ENCODE measurements at places on chromosomes 5 and 9.

DNA sequence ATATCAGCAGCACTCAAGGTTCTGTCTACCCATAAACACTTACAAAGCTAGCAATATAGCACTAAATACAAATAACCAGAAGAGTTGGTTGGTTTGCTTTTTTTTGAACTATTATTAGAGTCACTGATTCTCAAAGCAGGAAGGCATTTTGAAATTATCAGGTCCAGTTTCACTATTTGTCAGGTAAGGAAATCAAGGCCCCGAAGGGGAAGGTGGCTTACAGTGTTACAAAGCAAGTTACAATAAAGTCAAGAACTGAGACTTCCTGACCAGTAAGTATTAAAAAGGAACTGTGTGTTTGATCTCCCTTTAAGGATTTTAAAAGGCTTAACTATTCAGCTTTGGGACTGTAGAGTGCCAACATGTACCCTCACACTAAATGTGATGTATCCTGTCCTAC, 10.8 kb downstream of the C5orf15 start:
- no peak for DNase-seq

DNA sequence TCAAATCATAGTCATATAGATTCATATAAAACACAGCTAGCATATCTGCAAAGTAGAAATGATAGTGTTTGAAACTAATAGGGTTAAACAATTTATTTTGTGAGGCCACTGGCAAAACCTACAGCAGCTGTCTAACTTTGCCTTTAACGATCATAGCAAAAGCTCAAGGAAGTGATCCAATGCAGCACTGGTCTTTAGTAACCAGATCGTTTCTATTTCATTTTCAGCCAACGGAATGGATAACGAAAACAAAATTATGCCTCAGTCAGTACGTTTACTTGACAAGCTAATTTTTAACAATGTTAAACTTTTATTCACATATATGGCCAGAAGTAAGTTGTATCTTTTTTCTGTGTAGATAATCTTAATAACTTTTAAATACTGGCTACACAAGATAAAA, 17.7 kb downstream of the MLLT3 start:
- DNase-seq: no peak

- no peak for DNase-seq
These were observed 8.3 kb downstream of the TMEM250 start for GRCh38 chr9:136110082-136111061.

- DNase-seq: no peak
These were observed 35.2 kb downstream of the RAI14 start for GRCh38 chr5:34691326-34691725.

DNA sequence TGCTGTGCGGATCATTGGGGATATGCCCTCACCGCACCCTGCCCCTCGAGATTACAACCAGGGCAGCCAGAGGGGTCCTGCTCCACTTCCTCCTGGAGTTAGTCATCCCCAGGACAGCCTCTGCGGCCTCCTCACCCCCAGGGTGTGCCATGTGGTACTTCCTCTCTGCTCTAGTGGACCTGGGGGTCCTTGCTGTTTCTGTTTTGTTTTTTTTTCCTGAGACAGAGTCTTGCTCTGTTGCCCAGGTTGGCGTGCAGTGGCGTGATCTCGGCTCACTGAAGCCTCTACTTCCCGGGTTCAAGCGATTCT, 5.2 kb upstream of the FCN1 start:
- no peak for DNase-seq

- DNase-seq: no peak
These were observed 472.9 kb downstream of the PDE4D start for GRCh38 chr5:59420596-59420995.

DNA sequence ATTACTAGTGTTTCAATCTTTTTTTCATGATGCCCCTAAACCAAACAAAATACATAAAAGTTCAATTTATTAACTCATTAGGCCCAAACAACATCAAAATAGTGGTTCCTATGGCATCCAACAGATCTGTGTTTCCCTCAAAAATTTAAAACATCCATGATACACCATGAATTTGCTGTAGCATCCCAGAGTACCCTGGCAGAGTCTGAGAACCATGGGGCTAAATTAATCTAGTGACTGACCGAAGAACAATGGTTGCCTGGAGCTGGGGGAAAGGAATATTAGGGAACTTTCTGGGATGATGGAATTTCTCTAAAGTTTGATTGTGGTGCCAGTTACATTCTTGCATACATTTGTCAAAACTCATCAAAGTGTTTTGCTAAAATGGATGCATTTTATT, 79.5 kb upstream of the TRIO start:
- no peak for DNase-seq

GRCh38 chr5:178090856-178091255, 22.5 kb upstream of the N4BP3 start:
- no peak for DNase-seq

DNA sequence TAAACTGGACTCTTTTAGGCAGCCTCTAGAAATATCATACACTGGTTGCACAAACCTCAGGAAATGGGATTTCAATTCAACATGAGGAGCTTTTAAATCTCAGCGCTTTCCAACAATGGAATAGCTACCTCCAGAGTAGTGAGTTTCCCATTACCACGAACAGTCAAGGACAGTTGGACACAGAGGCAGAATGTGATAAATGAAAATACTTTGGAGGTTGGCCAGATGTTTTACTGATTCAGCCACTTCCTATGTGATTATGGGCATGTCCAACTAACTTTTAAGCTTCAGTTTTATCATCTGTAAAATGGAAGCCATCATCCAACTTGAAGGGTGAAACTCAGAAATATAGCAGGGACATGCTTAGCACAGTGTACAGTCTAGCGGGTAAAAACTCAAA, 2.1 kb downstream of the FBXW2 start:
- no peak for DNase-seq

GRCh38 chr9:118643118-118643517, 726.1 kb downstream of the BRINP1 start:
- DNase-seq: no peak

GRCh38 chr5:77499441-77499840, 7.3 kb upstream of the WDR41 start:
- no peak for DNase-seq

DNA sequence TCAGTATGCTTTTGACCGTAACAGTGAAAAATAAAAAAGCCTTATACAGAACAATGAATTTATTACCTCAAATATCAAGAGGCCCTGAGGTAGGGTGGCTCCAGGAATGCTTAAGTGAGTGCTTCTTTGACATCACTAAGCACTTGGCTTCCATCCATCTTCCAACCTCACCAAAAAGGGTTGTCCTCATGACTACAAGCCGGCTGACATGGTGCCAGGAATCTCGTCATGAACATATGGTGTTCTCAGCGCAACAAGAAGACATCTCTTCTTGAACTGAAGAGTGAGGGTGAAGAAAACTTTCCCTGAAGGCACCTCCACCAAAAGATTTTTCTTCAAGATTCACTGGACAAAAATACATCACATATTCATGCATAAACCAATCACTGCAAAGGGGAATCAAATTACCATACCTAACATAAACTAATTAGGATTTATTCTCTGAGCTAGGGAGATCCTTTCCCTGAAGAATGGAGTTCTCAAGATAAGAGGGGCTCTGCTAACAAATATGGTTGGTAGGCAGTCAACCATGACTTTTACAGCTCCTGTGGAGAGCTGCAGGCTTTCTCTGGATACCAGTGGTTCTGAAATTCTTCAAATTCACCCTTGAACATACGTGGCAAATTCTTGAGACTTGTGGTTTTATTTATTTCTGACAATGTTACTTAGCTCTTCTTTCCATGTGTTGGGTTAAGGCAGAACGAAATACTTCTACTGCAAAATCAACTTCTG, 49.5 kb downstream of the AGXT2 start:
- DNase-seq: no peak

DNA sequence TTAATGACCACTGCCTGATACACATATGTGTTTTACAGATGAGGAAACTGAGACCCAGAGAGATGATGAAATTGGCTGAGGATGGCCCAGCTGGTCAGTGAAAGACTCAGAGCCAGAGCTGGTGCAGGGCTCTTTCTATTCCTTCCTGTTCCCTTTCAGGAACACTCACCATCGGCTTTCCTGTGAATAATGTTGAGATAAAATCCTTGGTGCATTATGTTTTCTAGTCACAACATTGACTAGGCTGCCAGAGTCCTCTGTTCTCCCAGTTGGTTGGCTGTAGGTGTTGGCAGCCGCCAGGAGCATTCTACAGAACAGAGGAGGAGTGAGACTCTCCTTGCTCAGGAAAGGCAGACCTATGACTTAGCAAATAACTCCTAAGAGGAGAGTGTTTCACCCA, 14.8 kb downstream of the TGFBI start:
- no peak for DNase-seq

DNA sequence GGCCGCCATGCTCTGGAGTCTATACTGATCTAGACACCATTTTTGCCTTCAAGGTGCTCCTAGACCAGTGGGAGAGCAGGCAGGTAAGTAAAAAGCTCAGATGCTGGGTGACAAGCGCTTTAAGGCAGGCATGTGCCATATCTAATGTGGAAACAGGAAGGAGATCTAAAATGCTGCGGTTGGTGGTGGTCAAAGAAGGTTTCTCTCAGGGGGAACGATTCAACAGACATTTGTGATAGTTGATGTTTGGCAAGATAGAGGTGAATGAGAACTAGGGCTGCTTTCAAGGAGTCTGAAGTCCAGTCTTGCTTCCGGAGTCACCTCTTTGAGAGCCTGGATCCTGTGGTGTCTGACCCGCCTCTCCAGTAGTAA, 146.2 kb upstream of the KLF4 start:
- no peak for DNase-seq

DNA sequence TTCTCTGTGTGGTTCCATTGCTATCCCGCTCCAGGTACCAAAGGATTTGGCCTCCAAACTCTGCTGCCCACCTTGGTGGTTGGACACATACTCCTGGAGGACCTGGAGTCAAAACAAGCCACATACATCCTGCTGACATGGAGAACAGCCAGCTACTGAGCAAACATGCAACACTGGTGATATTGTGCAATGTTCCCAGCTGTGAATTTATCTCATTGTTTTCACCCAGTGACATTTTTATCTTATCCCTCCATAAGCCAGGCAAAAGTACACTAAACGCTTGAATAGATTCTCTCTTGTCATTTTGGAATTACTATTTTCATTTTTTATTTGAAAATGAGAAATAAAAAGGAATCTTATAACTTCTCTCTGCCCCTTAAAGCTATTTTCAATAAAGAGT, 11.1 kb upstream of the CTSL start:
- no peak for DNase-seq

GRCh38 chr5:143318270-143318669, 85.2 kb downstream of the NR3C1 start:
- DNase-seq: no peak

DNA sequence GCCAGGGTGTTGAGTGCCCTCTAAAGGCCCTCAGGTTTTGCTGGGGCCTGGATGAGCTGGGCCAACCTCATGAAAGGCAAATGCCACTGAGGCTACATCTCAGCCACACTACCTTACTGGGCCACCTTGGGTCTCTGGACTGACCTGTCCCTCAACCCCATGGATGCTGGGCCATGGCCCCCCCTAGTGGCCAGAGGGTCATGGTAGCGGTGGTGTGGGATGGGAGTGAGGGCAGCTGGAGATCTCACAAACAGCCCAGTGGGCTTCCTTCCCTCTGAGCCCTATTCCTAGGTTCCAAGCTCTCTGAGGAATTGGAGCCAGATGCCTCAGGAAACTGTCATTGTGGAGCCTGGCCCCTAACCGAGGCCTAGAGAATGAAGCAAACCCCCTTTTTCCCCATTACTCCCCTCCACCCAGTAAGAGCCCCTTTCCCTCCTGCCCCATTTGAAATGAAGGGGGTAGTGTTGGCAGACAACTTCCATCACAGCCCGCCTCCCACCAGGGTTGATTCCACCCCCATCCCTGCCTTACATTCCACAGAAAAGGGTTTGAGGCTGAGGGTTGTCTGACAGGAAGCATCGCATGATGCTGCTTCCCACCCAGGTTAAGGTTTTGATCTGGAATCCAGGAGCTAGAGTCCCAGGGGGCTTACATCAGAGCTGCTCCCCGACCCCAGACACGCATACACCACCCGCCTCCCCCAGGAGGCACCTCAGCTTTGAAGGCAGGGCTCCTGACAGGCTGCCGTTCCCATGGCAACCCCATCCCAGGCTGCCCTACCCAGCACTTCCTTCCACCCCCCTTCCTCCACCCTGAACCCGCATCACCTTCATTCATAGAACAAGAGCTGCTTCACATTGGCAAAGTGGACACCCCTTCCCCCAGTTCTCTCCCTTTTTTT, 63.9 kb downstream of the PCDH1 start:
- DNase-seq: no peak

DNA sequence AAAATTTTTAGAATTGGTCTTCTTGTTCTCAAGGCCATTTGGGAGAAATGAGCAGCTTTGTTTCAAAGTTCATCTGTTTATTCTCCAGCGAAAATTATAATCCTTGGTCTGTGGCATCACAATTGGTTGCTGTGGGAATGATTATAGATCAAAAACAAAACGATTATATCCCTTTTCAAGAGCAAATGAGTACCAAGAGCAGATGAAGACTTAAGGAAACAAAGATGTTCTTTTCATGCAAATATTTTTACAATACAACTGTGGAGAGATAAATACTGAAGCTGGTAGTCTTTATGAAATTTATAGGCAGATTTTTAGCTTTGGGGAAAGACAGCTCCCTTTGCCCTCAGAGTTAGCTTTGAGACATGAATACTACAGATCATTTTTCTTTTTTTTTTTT, 620.8 kb upstream of the DMAC1 start:
- DNase-seq: no peak

DNA sequence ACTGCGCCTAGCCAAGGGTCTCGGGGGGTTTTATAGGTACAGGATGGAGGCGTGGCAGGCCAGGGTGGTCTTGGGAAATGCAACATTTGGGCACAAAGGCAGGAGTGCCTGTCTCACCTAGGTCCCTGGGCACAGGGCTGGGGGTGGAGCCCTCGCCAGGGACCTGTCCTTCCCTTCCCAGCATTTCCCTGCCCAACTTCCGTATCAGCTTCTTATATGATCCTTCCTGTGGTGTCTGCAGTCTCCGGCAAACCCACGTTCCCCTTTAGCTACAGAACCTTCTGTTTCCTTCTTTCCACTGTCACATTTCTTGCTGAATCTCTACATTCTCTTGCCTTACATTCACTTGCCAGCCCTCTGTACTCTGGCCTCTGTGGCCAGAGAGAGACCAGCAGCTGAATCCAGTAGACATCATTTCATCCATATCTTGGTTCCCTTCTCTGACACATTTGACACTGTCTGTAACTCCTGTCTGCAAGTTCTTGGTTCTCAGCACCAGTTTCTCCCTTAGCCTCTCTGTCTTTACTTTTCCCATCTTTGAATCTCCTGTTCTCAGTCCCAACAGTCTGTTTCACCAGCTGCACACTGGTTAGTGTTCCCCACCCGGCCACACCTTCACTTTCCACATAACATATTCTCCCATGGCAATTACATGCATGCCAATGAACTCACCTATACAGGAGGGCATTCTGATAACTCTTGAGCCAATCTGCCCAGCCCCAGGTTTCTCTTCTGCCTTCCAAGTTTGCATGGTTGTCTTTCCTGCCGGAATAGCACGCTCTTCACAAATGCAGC, 134.7 kb upstream of the ZNF608 start:
- no peak for DNase-seq

DNA sequence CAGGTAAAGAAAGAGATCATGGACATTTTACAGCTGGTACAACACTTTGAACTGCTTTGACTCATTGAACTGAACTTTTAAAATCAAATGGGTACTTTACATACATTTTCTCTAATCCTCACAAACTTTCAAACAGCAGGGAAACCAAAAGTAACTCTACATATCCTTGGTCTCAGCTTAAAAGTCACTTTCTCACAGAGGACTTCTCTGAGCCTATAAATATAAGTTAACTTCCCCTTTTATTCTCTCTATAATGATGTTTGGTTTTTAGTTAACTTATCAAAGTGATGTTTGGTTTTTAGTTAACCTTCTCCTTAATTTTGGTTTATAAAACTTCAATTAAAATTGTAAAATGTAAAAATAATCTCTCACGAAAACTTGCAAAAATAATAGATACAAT, 209.8 kb downstream of the MCTP1 start:
- DNase-seq: no peak
